ENCODE measurements at places on chromosomes 4 and X.

- no peak for DNase-seq
Observed at GRCh38 chr4:159281771-159282170, 178.9 kb downstream of the RAPGEF2 start.

- DNase-seq, result no peak
Observed at GRCh38 chrX:110182362-110182761, 135.5 kb downstream of the AMMECR1 start.

- no peak for DNase-seq
Observed at GRCh38 chr4:86279293-86279960, 80.4 kb downstream of the MAPK10 start.

DNA sequence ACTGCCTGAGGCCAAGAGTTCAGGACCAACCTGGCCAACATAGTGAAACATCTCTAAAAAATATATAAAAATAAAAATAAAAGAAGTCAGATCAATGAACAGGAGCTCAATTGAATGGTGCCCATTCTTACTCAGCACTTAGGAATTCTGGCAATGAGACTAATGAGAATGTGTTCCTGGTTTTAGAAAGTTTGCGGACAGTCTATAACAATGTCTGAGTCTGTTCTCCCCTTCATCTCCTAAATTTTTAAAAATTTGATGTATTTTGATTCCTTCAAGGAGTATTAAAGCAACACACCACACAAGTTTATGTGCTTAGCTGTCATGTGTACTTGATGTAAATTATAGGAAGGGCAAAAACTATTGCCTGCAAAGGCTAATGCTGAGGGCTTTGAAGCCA, 30.6 kb upstream of the KCNIP4 start:
- DNase-seq, result no peak

DNA sequence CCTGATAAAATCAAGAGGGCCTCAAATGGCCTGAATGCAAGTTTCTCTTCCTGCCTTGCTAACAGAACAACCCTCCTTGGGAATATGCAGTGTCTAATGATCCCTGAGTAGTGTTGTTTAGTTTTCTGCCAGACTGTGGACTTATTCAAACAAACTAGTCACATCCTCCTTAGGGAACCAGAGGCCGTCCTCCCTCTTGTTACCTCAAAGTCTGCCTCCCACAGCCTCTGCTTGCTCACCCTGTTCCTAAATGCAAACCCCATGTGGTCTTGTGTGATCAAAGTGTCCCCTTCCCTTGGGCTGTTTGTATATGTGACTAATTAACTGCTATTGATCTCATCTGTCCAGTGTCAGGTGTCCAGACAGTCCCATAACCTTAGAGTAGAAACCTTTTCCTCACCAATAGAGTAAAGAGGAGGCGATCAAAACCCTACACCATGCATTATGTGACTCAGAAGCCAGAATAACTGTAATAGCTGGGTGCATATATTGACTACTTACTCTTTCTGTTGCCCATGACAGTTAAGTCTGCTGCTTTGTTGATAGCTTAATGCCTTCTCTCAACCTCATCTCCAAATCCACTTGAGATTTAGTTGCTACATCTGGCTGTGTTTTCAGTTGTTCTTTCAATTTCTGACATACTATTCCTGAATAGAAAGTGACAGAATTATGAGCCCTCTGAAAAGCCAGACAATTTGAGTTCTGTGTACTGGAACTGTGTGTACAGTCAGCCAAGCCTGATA, 473.0 kb upstream of the NWD2 start:
- DNase-seq, result no peak

GRCh38 chrX:46666831-46667230, 92.1 kb downstream of the SLC9A7 start:
- DNase-seq, result no peak

- no peak for DNase-seq
Observed at GRCh38 chrX:7390441-7390840, 242.5 kb upstream of the PUDP start.

DNA sequence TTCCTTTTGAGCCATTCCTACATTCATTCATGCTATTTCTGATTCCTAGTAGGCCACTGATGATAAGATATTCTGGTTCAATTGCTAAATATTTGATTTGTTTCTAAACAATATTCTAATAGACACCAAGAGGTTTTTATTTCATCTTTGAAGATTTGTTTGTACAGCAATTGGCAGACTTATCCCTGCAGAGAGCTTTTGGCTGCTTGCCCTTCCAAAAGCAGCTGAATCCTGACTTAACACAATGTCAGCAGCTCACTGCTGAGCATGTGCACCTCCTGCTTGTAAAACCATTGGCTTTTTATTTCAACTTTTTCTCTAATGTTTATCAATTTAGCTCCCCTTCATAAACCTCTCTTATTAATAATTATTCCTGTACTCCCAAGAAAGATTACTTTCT, 45.3 kb downstream of the MMRN1 start:
- peak; percentile 11 for DNase-seq

DNA sequence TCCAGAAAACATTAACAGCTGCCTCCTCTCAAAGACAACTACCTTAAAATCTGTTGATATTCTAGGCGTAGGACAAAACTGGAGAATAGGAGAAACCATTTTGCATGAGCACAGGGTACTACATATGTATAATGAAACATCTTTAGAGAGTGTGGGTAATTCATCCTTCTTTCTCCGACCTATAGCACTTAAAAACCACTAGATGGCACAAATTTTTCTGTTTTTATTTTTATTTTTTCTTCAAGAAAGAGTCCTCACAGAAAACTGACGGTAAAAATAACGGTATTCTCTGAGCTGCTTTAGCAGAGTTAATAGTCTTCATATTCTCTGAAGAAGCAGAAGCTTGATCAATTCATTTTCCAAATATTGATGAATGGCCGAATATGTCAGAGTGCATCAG, 14.6 kb downstream of the SMIM31 start:
- DNase-seq, result no peak

- no peak for DNase-seq
Observed at GRCh38 chr4:40003986-40004385, 26.3 kb upstream of the PDS5A start.

GRCh38 chr4:42331914-42332368, 65.3 kb upstream of the SHISA3 start:
- DNase-seq, result peak; percentile 80

- DNase-seq, result no peak
Observed at GRCh38 chr4:70518269-70518668, at the start of gene AMTN. Gene AMTN, plus strand, starts transcription at chr4:70518569. Its CDS starts 209 bp downstream, at chr4:70518778.

DNA sequence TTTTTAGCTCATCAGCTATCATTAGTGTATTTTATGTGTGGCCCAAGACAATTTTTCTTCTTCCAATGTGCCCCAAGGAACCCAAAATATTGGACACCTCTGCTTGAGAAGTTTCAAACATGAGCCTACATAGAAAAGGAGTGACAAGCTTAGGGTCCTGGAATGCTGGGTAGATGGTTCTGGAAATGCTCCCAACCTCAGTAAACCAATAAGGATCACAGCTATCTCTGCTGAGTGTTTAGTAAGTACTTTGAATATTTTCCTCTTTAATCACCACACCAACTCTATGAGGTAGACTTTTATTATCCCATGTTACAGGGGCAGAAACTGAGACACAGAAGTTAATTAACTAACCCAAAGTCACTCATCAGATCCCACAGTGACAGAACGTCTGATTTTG, 164.9 kb upstream of the KLF3 start:
- no peak for DNase-seq

- DNase-seq, result no peak
Observed at GRCh38 chr4:142128529-142128928, 492.1 kb downstream of the IL15 start.
